Fibroblast of skin of back (primary cell): ENCODE measurements at places on chromosomes 2 and 18.

DNA sequence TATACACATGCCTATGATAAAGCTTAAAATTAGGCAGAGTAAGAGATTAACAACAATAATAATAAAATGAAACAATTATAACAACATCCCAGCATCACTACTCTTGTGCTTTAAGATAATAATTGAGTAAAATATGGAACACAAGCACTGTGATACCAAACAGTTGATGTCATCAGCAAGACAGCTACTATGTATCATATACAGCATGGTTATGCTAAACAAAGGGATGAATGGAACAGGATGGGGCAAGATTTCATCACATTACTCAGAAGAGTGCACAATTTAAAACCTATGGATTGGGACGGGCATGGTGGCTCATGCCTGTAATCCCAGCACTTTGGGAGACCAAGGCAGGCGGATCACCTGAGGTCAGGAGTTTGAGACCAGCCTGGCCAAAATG, 1221.0 kb downstream of the SUCLG1 start:
- peak; percentile 28 for DNase-seq

- no peak for DNase-seq
These were observed 81.1 kb downstream of the TRABD2A start for GRCh38 chr2:84799772-84800171.

DNA sequence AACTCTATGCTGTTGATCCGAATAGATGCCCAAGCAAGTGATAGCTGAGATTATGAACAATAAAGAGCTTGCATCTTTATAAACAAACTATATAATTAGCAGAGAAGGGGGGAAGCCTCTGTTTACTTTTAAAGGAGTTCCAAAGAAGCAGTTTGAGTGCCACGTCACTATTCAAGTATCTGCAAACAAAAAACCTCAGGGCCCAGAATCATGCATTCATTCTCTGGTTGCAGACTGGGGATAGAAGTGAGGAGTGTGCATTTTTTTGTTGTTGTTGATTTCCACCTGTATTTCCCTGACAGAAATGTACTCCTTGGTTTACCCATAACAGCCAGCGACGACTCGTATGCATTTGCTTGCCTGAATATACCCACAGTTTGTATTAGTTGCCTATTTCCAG, 264.3 kb downstream of the PTGR3 start:
- no peak for DNase-seq

DNA sequence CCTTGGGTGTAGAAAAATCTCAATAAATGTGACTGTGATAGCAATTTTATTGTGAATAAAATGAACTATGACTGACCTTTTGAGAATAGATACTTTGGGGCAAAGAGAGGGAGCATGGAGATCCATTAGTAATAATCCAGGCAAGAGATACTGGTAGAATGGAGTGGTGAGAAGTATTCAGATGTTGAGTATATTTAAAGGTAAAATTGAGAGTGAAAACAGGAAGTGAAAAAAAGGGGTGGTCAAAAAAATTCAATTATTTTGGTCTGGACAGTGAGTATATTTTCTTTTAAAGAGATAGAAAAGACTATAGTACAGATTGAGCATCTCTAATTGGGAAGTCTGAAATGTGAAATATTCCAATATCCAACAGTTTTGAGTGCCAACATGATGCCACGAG, 1515.6 kb upstream of the NXPH2 start:
- DNase-seq, result no peak

DNA sequence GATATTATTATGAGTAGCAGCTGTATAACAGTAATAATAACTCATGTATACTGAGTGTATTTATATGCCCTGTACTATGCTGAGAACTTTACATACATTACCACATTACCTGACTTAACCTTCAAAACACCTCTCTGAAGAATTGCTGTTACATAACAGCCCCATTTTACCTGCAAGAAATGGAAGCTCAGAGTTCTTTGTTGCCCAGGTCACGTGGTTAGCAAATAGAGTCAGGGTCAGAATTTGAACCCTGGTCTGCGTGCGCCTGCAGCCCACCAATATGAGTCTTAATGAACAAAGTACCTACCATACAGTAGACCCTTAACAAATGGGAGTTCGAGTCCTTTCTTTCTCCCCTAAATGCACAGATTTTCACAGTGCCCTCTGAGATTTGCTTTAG, 101.9 kb downstream of the MCFD2 start:
- no peak for DNase-seq

DNA sequence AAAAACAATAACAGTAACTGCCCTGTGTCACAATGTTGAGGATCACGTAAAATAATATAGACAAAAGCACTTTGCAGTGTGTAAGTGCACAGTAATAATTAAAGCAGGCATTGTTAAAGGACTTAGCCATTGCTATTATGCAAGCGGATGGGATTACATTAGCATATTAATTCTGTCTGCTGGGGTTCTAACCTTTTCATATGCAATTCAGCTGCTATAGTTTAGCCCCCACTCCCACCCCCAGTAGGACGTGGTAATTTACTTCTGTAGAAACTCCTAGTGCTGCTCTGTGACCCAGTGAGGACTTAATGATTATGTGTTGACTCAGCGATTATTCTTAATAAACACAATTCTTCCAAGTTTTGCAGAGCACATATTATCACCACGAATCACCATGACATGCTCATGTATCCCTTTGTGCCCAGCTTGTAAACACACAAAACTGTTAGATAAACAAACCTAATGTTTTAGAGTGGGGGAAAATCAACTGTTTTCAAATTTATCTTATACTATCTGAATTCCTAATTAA, 5.1 kb upstream of the ADAM23 start:
- DNase-seq, result no peak

DNA sequence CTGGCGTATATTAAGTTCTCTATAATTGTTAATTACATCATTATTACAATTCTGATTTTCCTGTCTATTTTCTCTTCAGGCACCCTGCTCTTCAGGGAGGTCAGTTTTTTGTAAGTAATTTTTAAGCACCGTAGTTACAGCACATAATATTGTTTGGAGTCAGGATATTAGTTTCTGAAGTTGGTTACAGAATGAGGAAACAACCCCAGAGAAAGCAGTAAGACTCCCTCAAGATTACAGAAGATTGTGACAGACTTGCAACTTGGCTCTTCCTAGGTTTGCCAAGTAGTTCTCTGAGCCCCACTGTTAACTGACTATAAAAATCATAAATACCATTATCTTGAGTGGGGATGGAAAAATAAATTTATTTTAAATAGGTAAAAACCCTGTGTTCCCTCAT, 921 bp downstream of the RPE start:
- DNase-seq, result no peak

DNA sequence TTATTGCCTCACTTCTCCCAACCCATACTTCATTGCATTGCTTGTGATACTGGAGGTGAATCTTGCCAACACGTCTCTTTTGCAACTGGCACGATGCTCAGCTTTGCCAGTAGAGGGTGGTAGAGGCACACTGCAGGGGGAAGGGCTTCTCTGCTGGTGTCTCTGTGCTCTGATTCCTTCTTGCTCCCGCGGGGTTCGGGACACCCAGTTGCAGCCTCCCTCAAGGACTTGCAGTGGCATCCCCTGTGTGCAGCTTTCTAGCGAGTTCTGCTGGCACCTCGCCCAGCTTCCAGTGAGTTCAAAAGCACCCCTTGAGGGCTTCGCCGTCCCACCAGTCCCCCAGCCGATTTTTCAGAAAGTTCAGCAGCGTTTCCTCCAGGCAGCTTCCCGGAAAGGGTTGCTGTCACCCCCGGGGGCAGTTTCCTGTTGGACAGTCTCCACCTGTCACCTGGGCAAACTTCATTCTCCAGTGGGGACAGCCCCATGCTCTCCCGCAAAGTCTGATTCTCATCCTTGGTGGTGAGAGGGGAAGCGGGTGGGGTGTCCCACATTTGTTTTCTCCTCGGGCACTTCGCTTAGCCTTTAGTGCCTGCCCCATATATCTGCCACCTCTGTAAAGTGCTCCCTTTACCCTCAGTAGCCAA, 35.4 kb upstream of the EN1 start:
- DNase-seq, result peak; percentile 57

DNA sequence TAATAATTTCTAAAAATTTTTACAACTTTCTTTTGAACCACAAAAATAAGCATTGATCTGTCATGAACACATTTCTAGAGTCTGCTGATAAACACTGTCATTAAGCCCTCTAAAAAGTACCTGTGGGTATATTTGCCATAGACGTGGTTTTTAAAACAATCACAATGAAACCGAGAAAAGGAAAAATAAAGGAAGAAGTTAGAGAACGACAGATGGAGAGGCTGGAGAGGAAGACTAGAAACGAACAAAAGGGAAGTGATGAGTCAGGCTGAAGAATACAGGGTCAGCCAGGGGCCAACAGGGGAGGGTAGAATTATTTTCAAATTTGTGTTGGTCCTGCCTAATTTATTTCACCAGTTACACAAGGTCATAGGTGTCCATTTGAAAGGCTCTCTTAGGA, 62.0 kb downstream of the MYL12B start:
- peak; percentile 12 for DNase-seq

GRCh38 chr2:207251573-207252192, 85.9 kb upstream of the KLF7 start:
- DNase-seq, result peak; percentile 64

DNA sequence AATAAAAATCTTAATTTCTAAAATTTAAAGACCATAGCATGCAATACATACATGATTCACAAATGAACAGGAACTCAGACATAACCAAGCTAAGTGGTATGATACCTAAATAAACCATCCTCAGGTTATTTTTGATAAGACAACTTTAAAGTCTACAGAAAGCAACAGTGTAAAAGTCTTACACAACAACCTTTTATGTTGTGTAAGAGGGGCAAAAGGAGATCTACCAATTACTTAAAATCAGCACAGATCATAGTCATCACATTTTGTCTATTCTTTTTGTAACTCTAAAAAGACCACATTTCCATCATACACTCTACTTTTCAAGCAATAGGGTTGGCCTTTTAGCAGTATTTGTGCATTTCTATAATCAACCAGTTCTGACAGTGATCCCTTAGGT, 16.3 kb downstream of the SP3 start:
- no peak for DNase-seq

GRCh38 chr18:468955-469790, 31.3 kb downstream of the COLEC12 start:
- DNase-seq, result no peak

GRCh38 chr18:63346031-63346430, 21.0 kb downstream of the KDSR start:
- no peak for DNase-seq

DNA sequence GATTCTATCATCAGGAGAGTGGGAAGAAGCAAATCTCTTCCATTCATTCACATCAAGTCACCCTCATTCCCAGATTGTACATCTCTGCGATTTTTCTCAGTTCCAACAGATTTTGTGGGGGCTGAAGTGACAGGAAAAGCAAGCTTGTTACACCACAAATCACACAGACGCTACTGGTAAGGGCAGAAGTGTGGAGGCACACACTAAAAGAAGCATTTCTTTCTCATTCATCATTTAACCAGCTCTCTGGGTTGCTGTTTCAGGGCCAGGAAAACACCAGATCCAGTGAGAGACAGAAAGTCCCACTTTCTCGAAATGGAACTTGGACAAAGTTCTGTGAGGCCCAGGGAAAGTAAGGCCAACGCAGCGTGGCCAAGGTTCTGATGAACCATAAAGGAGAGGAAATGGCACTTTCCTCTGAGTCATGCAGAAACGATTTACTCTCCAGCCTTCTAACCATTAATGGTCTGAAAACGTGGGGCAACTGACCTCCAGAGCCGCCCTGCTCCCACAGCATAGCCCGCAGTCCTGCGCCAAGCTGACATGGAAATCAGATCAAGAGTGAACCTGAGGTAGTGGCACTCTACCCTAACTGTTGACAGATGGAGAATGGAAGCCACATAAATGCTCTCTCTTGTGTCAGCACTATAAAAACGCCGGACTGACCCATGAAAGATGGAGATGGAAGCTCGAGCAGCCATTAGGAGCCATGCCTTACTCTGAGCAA, 191.0 kb downstream of the C1D start:
- peak; percentile 66 for DNase-seq

- no peak for DNase-seq
These were observed 593.7 kb upstream of the CHAC2 start for GRCh38 chr2:53173698-53174455.

DNA sequence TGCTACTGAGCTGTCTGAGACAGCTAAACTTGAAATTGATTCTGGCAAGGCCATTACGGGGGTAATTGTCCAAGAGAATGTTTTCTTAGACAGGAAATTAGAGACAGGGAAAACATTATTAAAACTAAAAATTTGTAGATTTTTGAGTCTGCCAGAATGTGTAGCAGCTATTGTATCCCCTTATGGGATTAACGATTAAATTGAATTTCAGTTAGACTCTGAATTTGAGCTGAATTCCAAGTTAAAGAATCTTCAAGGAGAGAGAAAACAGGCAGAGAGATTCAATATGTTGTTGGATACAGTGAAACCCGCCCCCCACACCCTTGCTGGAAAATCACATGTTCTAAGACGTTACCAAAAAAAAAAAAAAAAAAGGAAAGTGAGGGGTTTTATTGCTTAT, 32.7 kb upstream of the CCDC68 start:
- no peak for DNase-seq

DNA sequence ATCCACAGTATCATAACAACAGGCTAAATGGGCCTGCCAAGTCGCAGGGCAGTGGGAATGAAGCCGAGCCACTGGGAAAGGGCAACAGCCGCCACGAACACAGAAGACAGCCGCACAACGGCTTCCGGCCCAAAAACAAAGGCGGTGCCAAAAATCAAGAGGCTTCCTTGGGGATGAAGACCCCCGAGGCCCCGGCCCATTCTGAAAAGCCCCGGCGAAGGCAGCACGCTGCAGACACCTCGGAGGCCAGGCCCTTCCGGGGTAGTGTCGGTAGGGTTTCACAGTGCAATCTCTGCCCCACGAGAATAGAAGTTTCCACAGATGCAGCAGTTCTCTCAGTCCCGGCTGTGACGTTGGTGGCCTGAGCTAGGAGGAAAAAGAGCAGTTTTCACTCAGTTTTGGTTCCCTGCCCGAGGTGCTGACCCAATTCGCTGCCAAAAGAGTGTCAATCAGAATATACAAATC, 32.2 kb downstream of the KCTD18 start:
- DNase-seq, result no peak

GRCh38 chr2:62467475-62468321, 38.3 kb downstream of the TMEM17 start:
- DNase-seq, result peak; percentile 23

DNA sequence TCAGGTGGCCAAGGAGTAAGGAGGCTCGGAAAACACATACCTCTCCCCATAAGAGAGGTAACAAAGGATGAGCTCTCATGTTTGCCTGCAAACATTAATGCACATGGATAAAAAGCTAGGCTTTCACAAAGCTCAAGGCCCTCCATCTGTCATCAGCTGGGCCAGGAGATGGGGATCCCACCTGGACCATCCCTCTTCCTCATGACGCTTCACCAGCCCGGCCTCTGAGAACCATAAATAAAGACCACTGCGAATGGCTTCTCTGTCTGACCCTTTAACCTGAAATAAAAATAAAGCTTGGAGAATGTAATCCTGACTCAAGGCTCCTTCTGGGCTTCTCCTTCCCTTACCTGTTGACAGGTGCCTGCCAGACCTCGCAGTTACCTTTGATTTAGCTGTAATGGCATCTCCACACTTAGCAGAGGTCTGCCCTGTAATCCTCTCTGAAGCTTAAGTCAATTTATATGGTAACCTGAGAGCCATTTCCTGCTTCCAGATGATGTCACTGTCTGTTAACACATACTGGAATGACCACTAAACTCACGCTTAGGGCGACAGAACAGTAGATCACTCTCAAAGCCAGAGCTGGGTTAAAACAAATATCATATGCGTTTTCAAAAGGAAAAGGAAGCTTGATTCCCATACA, 29.3 kb upstream of the FOXI3 start:
- DNase-seq, result peak; percentile 17

- DNase-seq, result no peak
These were observed 65.5 kb downstream of the MTX2 start for GRCh38 chr2:176334729-176335128.
